ENCODE measurements at places on chromosomes 12 and 14.

GRCh38 chr14:100649173-100649519 is 61.9 kb upstream of the BEGAIN start:
- no peak for DNase-seq

DNA sequence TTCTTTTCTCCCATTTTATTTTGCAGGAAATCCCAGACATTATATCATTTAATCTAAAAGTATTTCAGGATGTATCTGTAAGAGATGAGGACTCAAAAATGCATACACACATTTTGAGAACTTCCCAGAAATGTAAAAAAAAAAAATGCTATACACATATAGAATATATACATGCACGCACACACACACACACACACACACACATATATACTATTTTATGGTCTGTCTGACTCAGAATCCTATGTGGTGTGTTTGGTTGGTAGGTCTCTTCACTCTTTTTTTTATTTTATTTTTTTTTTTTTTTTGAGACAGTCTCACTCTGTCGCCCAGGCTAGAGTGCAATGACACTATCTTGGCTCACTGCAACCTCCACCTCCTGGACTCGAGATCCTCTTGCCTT is 65.5 kb downstream of the FBXO34 start:
- no peak for DNase-seq

DNA sequence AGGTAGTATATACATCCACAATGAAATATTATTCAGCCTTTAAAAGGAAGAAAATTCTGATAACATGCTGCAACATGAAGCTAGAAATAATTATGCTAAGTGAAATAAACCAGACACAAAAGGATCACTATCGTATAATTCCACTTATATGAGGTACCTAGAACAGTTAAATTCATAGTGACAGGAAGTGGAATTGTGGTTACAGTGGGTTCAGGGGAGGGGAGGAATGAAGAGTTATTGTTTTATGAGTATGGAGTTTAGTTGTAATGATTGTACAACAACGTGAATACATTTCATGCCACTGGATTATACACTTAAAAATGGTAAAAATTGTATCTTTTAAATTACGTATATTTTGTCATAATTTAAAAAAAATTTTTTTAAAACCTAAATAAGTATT is 21.0 kb downstream of the EEA1 start:
- no peak for DNase-seq

DNA sequence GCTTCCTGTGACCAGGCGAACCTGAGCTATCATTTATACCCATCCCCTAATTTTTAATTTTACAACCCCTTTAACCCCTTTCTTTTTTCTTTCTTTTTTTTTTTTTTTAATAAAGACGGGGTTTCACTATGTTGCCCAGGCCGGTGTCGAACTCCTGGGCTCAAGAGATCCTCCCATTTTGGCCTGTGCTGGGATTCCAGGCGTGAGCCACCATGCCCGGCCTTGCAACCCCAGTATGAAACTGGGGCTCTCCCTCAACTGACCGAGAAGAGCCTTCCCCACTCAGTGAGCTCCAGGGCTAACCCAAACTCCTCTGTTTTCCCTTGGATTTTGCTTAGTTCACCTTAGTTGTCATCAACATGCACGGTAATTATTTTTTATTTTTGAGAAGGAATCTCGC is 992 bp downstream of the CPSF2 start:
- no peak for DNase-seq

DNA sequence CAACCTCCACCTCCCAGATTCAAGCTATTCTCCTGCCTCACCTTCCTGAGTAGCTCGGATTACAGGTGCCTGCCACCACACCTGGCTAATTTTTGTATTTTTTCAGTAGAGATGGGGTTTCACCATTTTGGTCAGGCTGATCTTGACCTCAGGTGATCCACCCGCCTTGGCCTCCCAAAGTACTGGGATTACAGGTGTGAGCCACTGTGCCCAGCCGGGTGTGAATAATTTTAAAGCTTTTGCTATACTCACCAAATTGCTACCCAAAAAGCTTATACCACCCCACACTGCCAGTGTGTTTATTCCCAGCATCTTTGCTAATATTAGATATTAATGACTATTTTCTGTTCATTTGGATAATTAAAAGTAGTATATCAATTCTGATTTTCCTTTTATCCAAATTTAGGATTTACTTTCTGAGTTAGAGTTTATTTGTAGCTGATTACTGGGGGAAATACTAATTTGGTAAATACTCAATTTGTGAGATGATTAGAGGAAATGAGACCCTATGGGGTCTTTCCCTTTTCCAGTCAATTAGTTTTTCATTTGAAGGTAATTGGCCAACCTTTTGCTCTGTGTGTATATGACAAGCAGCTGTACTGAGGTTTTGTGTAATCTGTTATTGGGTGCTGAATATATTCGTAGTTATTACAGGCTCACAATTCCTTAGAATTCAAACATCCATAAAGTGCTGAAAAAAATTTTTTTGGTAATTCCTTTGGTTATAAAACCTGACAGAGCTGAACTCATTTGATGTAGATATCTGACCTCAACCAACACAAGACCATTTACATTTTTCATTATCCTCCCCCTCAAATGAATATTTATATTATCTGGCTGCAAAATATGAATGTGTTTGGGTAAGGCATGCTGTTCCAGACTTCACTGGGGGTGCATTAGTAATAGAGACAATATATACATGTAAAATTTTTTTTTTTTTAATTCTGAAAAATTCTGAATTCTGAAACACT is 73.6 kb downstream of the ANO6 start:
- no peak for DNase-seq

DNA sequence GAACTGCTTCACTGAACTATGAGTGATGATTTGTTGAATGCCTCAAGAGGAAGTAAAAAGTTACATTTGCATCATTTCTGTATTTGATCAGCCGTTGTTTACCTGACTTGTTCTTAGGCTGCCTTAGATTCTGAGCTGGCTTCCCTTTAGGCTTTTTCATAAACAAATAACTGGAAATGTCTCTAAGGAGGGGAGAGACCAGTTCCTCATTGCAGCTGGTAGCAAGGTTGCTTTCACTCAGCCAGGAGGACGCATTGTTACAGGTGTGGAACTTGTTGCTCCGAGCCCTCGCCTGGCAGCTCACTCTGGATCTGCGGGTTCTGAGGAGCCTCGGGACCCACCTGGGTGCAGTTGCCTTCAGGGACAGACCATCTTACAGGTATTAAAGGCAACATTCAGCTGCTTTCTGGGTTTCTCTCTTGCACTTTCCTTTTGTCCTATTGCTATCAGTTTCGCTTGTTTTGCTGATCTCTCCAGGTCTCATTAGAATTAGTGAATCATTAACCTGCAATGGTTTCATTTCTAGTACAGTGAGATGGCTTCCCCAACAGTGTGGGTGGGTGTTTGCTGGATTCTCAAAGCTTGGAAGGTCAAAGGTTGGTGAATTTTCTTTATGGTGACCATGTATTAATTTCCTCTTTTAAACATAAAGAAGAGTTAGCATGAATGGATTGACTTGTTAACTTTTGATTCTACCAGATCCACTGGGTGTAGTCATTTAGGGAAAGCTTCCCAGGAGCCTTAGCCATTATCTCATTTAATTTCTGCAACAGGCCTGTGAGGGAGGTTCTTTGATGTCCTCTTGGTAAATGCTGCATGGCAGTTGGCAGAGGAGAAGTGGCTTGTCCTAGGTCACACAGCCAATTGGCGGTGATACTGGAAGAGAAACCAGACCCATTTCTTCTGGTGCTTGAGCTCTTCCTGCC is at the start of gene PLEKHG7:
PLEKHG7 (plus strand) TSS at position 236 of the 926 bp plus-strand sequence. CDS start 3,643 bp downstream, outside the sequence.
- DNase-seq, result no peak

- no peak for DNase-seq
Measured at GRCh38 chr12:86228656-86229055, 27.5 kb downstream of the MGAT4C start.

GRCh38 chr12:49342914-49343731 is 3.6 kb upstream of the DNAJC22 start:
- DNase-seq, result no peak

GRCh38 chr12:72365151-72365550 is 93.0 kb downstream of the TRHDE start:
- no peak for DNase-seq

GRCh38 chr12:60096727-60097126 is 500.9 kb downstream of the SLC16A7 start:
- no peak for DNase-seq

DNA sequence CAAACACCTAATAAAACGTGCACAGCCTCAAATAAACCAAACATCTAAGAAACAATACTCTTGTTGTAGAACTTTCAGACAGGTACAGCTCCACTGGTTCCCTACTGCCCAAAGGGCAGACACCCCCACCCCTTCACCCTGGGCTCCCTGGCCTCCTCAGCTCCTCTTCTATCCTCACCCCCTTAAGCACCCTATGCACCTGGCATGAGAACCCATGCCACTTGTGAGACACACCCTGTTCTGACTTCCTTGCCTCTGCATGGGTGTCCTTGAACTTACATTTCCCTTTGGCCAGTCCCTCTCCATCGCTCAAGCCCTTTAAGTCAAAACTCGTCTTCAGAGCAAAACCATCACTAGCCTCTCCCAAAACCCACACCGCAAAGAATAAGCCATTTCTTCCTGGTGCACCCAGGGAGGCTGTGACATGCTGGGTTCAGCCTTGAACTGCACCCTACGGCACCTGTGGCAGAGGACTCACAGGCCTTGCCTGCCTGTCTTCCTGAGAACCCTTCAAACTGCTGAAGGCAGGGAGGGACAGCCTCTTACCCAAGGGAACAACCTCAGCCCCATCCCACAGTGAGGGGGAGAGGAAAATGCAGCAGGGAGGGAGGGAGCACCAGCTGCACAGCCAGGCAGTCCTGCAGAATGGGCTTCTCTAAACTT is 12.6 kb upstream of the ACTR6 start:
- DNase-seq, result no peak

- no peak for DNase-seq
Measured at GRCh38 chr12:100404769-100405407, 48.0 kb downstream of the SLC17A8 start.

DNA sequence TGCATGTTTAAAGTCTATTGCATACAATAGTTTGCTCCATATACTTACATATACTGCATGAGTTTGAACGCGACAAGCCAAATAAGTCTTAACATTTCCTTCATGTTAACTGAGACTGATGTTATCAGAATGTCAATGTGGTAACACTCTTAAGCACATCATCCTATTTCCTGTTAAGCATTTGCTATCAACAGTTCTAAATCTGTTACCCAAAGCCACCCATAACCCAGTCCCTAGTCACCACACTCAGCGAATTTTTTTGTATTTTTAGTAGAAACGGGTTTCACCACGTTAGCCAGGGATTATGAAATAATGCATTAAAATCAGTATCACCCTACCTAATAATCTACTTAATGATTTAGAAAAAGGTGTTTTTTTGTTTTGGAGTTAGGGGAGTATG is 39.4 kb downstream of the HNRNPC start:
- no peak for DNase-seq

DNA sequence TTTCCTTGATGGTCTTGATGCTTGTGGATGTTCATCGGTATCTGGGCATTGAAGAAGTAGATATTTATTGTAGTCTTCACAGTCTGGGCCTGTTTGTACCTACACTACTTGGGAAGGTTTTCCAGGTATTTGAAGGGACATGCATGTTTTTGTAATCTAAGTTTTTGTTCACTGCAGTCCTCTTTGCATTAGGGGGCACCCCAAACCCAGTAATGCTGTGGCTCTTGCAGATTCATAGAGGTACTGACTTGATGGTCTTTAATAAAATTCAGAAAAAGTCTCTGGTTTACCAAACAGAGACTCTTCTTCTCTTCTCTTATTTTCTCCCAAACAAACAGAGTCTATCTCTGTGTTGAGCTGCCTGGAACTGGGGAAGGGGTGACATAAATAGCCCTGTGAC is 150.9 kb upstream of the SLC16A7 start:
- no peak for DNase-seq

DNA sequence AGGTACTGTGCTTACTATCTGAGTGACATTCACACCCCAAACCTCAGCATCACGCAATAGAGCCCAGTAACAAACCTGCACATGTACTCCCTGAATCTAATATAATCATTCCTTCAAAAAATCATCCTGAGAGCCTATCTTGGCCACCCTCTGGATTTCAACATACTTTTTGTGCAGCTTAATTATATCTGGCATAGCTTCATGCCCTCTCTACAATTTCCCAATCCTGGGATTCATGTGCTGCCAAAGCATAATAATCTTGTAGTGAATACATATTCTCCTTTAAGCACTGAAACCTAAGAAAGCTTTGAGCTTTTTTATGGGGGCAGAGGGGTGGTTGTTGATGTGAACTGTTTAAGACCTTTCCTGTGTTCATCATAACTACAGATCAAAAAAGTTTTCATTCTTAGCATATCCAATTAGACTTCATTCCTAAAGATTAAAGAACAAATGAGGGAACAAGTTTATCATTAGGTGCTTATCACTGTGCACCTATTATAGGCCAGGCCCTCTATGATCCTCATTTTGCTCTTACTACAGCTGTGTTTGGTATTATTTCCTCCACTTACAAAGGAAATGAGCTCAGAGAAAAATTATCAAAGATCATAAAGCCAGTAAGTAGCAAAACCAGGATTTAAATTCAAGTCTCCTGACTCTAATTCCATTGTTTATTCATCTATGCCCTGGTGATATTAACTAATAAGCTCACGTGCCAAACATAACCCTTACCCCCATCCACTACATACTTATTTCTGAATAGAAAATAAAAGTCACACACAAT is 51.2 kb downstream of the SINHCAF start:
- DNase-seq, result no peak

DNA sequence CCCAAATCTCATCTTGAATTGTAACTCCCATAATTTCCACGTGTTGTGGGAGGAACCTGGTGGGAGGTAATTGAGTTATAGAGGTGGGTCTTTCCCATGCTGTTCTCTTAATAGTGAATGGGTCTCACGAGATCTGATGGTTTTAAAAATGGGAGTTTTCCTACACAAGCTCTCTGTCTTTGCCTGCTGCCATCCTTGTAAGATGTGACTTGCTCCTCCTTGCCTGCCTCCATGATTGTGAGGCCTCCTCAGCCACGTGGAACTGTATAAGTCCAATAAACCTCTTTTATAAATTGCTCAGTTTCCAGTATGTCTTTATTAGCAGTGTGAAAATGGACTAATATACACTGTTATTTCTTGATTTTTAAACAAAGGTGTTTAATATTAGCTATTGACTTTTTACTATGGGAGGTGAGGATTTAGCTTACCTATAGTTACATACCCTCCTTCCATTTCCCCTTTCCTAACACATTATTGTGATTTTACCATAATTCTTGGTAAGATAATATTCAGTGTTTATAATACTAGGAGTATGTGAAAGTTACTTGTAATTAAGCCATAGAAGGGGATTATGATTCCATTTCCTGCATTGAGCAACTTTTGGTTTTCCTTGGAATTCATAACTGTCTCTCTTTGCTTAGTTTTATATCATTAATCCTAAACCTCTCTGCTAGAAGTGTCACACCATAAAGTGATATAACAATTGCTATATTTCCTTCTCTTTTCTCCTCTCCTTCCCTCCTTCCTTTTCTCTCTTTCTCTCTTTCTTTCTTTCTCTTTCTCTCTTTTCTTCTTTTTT is 151.0 kb upstream of the KRAS start:
- no peak for DNase-seq

- no peak for DNase-seq
Measured at GRCh38 chr14:61730756-61731373, 31.4 kb upstream of the SNAPC1 start.
